ENCODE measurements at places on chromosomes 1 and 21.

GRCh38 chr1:29461115-29461739 lies 224.9 kb downstream of the PTPRU start:
- no peak for DNase-seq

DNA sequence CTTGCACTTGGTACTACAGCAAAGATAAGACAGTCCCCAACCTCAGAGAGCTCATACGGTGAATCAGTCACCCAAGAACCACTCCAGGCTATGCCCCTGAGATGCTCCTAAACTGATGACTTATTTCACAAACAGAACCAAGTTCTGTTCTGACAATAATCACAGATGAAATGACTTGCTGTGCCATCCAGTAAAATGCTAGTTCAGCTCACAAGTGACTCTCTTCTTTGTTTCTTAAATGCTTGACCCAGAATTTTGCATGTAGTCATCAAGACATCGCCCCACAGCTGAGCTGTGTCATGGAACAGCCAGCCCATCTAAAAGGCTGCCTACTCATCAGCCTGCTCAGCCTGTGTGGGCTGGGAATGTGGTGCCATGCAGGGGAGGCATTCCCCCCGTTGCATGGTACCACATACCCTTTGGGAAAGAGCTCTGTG lies 6.1 kb upstream of the SLC19A2 start:
- DNase-seq = no peak

GRCh38 chr1:204659056-204659455 lies 26.5 kb downstream of the LRRN2 start:
- DNase-seq = no peak

DNA sequence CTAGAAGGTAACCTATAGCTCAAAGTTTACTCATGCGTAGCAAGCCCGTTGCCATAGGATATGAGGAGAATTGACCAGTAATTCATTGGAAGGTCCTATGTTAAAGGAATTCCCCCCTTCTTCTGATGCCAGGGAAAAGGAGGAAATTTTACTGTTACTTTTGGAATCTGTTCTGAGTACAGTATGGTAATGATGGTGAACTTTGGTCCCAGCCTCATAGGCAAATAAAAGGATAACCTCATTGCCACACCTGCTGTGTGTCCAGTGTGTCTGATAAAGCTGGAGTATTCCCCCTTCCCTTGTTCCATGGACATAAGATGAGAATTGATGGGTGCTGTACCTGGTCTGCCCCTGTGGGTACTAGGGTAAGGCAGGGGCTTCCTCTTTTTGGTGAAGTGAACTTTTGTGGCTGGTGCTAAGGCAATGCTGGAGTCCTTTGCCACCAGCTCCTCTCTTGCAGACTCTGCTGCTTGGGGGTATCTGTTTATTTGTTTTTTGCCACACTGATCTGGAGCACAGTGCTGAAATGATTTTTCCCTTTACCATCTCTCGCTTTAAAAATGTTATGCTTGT lies 22.2 kb downstream of the MPZ start:
- no peak for DNase-seq

- DNase-seq = no peak
Observed at GRCh38 chr21:32114419-32115035, 164.3 kb downstream of the MIS18A start.

DNA sequence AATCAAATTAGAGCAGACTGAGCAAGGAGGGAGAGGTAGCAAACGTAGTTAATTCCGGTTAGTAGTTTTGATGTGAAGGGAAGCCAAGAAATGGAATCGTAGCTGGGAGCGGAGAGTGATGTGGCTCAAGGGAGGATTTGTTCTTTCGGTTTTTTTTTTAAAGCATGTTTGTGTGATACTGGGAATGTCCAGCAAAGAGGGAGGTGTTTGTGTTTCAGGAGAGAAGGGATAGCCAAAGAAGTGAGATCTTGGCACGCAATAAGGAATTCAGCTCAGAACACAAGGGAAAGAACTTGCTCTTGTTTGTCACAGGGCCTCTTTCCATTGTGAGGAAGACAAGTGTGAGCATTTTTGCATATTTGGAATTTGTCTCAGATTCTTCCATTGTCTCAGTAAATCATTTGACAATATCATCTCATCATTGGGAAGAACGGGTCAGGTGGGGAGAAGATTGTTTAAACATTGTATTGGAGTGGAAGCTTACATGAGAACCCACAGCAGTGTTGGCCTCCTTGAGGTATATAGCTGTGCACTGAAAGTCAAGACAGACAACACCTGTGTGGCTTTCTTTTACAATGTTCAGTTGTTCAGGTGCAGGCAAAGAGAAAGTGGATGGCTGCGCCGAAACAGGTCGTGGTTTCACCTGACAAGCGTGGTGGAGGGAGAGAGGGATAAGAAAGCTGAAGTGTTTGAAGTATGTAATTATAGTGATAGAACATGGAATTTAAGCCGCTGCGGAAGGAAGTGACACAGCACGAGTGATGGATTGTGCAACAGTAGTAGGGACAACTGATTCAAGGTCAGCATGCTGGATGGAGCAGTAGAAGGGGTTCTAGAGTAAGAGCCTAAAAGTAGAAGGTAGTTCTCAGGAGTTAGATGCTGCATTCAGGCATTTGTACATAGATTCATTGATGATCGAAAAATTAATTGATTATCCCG lies 25.4 kb downstream of the FMN2 start:
- DNase-seq = no peak

DNA sequence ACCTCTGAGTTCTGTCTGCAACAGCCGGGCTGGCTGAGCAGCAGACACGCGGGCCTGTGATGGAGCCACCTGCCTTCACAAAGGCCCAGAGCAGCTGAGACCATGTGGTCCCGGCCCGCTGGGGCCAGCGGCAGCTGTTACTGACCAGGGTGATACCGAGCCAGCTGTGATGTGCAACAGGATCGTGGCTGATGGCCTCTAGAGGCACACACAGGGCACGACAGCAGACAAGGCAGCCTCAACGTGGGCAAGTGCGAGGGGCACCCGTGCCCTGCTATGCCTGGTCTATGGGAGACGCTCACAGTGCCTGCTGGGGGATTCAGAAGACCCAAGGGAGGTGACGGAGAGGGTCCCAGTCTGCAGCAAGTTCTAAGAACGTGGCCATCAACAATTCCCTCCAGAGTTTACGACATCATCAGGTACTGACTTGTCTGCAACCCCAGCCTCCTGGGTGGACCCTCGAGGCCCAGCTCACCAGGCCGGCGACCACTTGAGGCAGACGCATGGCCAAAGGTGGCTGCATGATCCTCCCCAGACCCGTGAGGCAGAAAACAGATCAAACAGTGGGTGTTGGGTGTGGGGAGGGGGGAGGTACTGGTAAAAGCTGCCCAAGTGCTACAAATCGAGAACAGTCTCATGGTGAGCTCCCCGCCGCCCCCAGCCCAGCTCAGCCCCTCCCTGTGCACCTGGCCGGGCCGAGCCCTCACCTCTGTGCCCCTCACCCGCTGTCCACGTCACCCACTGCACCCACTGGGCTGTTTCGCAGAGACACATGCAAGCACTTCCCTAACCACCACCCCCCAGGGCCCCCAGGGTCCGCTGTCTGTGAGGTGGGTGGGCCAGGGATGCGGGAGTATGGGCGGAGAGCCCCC lies 6.0 kb downstream of the POFUT2 start:
- no peak for DNase-seq

DNA sequence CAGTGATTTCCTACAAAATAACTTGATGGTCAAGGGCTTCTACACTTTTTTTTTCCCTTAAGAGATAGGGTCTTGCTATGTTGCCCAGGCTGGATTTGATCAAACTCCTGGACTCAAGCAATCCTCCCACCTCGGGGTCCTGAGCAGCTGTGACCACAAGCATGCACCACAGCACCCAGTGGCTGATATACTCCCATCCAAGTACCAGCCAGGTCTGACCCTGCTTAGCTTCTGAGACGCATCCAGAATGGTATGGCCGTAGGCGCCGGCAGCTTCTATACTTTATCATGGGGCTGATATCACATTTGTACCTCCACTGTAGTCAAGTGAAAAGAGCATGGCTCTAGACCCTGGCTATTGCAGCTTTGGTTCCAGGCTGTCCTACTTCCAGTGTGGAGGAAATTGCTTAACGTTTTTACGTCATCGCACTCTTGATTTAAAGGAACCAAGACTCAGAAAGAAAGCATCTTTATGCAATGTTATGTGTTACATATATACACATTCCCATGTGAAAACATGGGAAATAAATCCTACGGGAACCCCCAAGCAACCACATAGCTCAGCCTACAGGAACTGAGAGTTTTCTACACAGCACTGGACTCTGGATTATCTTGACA lies 39.5 kb downstream of the PDPN start:
- no peak for DNase-seq

DNA sequence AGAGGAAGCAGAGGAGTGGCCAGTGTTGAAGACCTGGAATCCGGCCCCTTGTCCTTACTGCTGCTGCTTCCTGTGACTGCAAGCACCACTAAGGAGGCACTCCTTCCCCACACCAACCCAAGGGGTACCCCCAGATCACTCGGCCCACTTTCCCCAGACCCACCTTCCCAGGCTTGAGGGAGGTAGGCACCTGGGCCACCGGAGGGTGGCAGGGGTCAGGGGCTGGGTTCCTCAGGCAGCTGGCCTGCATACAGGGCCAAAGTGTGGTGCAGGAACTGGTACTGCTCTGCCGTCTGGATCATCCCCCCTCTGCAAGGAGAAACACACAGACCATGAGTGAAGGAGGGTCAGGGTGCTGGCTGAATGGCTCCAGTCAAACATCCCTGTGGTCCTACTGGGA lies 3.9 kb upstream of the ARL8A start:
- DNase-seq = no peak

DNA sequence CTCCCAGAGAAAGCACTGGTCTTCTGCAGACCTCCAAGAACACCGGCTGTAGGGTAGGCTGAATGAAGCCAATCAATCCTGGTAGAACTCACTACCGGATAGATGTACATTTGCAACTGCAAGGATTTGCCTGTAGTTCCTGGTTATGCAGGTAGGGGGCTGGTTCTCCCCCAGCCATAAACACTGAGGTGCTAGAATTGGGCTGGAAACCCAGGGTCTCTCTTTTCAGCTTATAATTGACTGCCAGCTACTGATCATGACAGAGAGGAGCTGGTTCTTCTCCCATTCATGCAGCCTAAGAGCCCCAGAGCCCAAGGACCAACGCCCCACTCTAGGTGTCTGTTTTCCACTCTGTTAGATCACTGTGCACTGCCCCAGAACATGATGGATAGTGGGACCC lies 21.5 kb upstream of the MTARC2 start:
- no peak for DNase-seq

GRCh38 chr1:37404711-37405110 lies 69.7 kb upstream of the ZC3H12A start:
- no peak for DNase-seq

DNA sequence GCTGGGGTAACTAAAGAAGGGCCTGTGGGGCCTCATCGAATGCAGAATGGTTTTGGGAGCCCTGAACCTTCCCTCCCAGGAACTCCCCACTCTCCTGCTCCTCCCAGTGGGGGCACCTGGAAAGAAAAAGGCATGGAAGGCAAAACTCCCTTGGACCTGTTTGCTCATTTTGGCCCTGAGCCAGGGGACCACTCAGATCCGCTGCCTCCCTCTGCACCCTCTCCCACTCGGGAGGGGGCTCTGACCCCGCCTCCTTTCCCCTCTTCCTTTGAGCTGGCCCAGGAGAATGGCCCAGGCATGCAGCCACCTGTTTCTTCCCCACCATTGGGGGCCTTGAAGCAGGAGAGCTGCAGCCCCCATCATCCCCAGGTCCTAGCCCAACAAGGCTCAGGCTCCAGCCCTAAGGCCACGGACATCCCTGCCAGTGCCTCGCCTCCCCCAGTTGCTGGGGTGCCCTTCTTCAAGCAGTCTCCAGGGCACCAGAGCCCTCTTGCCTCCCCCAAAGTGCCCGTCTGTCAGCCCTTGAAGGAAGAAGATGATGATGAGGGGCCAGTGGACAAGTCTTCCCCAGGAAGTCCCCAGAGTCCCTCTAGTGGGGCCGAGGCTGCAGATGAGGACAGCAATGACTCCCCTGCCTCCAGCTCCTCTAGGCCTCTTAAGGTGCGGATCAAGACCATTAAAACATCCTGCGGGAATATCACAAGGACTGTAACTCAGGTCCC lies 4.7 kb downstream of the ZNF687 start:
- DNase-seq = no peak

GRCh38 chr1:184761969-184762485 lies 7.4 kb upstream of the EDEM3 start:
- no peak for DNase-seq

- no peak for DNase-seq
Observed at GRCh38 chr1:160605205-160605604, 25.9 kb upstream of the CD84 start.

- no peak for DNase-seq
Observed at GRCh38 chr1:26833432-26834405, 7.2 kb downstream of the ZDHHC18 start.

DNA sequence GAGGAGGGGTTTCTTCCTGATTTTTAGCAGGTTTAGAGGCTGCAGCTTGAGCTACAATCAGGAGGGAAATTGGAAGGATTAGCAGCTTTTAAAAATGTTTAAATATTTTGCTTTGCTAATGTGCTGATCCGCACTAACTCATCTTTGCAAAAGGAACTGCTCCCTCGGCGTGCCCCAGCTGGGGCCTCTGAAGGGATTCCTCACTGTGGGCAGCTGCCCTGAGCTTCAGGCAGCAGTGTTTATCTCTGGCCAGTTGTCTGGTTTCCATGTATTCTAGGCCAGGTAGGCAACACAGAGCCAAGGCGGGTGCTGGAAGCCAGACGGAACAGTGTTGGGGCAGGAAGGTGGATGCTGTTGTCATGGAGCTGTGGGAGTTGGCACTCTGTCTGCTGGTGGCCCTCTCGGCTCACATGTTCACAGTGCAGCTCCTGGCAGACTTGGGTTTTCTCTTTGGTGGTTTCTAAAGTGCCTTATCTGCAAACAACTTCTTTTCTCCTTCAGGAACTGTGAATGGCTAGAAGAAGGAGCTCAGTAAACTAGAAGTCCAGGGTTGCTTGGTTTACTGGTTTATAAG lies 18.9 kb downstream of the NECAP2 start:
- DNase-seq = no peak

GRCh38 chr1:157994704-157995582 lies 1.5 kb downstream of the KIRREL1 start:
- no peak for DNase-seq

- peak; percentile 16 for DNase-seq
Observed at GRCh38 chr1:205942631-205943159, 561 bp downstream of the SLC26A9 start.

DNA sequence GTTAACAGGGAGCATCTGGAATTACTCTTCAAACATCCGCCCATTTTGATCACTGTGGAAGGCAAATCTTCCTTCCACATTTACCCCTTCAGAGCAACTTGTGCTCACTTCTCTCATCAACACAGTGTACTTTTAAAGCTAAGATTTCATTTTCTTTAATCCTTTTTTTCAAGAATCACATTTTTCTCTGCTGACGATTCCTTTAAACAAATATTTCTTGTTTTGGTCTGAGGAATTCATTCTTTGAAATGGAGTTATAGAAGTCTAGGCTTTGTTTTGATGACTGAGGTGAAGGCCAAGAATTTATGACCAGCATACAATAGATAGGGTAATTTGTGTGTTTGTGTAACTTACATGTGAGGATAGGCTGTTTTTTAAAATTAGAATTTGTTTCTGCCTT lies 25.6 kb downstream of the LRRC42 start:
- DNase-seq = no peak
